NCI-H226 (cell line): ENCODE measurements at places on chromosomes 11 and 22.

DNA sequence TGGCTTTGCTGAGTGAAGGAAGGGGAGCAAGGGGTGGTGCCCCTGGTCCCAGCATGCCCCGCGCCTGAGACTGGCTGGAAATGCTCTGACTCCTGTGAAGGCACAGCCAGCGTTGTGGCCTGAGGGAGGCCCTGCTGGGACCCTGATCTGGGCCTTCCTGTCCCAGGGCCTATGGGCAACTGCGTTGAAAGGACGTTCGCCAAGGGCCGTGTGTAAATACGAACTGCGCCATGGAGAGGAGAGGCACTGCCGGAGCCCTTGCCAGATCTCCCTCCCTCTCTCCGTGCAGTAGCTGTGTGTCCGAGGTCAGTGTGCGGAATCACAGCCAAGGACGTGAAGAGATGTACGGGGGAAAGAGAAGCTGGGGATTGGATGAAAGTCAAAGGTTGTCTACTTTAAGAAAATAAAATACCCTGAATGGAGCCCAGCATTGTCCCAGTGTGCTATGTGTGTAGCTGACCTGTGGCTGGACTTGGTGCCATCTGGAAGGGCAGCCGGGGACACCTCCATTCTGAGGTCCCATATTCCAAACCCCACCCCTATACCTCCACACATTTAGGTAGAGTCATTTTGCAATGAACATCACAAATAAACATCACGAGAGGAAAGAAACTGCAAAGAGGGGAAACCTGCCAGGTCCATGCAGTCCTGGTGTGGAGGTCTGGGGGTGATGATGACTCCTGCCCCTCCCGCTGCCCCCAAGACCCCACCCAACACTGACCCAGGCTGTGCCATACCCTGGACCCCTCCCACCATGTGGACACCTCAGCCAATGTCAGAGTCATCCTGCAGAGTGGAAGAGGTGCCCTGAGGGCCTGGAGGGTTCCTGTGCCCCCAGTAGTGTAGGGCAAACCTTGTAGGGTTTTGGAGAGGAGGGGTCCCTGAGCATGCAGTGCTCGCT lies 16.9 kb downstream of the RSPH14 start:
- DNase-seq: no peak

GRCh38 chr11:6395470-6396060 lies 5.3 kb downstream of the SMPD1 start:
- DNase-seq: no peak

DNA sequence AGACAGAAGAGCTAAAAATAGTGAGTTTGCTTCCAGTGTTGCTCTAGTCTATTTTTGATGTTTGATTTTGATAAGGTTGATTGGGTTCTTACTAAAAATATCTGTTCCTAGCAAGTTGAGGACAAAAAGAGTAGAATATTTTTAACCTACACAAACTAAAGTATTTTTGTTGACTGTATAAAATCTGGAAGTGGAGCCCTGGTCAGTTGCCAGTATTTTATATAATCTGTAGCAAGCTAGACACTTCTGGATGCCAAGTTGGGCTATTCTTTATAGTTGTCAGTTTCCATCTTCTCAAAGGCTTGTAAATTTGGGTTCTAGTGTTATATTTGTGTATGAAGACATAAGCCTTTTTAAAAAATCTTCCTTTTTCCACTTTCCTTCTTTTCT lies 56.7 kb downstream of the HSD17B12 start:
- no peak for DNase-seq

- no peak for DNase-seq
Measured at GRCh38 chr11:125271483-125272091, 107.0 kb downstream of the PKNOX2 start.
